ENCODE measurements at places on chromosomes 6 and 20.

DNA sequence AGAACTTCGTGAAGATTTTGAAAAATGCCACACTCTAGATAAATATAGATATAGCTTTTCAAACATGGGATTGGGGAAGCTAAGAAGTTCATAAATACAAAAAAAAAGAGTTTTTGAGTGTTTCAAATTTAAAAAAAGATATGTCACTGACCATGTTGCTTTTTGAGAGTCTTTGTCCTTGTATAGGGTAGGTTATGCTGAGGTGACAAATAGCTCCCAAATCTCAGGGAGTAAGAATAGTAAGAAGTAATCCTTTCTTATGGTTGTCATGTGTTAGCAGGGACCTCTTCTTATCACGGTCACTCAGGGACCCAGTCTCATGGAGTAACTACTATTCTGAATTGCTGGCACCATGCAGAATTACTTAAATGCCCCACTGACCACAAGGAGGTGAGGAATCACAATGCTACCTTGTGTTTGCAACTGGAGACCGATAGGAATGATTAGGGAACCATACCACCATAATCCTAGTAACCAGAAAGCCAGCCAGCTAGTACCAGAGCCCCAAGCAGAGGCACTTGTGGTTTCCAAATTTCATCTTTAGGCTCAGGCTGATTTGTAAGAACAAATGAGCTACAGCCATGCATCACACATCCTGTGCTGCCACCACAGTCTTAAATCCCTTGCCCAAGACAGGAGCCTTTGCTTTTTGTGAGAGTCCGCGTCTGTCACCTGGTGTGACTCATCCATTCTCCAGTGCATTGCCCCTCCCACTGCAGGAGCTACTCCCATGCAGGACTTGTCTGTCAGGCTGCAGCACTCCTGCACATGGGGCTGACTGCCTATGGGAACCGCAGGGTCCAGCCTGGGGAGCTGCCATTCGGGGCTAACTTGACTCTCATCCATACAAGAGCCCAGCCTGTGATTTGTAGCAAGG, 42.4 kb upstream of the ADGRF4 start:
- no peak for DNase-seq

DNA sequence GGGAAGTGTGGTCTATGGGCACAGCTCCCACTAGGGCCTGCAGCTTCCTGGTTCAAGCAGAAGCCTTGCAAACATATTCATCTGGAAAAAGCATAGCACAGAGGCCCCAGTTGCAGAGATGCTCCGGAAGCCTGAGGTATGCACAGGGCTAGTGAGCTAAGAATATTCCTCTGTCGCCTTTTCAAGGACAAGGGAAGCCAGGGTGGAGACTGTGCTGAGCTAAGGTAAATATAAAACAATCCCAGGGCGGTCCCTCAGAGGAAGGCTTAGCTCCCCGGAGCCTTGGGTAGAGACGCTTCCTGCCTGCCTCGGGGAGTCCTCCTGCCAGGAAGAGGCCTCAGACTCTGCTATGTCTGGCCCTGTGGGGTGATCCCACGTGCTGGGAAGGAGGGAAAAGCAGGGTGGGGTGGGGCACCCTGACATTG, 134.8 kb upstream of the FOXA2 start:
- no peak for DNase-seq

DNA sequence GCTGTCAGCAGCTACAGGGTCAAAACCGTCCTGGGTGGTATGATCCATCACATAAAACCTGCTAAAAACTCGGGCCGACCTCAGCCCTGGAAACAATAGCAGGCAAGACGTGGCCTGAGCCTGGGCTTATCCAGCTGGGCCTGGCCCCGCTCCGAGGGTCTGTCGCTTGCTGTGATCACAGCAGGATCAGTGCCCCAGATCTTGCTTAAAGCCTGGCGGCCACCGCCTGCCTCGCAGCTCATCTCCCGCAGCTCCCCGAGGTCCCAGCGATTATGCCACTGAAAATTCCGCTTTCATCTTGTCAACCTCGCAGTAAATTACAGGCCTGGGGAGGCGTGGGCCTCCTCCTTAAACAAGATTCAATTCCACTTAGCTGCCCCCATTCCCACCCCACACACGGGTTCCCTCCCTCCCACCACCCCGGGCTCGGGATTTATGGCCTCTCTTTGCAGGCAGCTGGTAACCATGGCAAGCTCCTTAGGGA, 40.1 kb downstream of the CDH22 start:
- DNase-seq = no peak

- no peak for DNase-seq
These were observed 185.1 kb downstream of the JARID2 start for GRCh38 chr6:15430931-15431405.

DNA sequence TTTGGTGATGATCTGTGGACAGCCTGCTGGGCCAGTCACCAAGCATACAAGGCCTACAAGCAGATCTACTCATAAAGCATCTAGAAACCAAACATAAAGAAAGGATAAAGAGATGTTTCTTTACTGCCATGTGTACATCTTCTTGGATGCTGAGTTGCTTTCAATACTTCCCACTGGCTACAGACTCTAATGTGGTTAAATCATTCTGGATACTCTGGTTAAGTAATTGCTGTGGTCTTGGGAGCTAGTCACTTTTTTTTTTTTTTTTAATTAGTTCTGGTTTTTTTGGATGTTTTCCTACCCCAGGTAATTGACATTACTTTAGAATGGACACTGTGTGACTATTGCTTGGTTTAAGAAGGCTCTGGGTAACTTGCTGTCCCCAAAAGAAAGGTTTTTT, 215.4 kb upstream of the RUNX2 start:
- no peak for DNase-seq

- no peak for DNase-seq
These were observed 12.9 kb upstream of the TRIM38 start for GRCh38 chr6:25949695-25950094.

DNA sequence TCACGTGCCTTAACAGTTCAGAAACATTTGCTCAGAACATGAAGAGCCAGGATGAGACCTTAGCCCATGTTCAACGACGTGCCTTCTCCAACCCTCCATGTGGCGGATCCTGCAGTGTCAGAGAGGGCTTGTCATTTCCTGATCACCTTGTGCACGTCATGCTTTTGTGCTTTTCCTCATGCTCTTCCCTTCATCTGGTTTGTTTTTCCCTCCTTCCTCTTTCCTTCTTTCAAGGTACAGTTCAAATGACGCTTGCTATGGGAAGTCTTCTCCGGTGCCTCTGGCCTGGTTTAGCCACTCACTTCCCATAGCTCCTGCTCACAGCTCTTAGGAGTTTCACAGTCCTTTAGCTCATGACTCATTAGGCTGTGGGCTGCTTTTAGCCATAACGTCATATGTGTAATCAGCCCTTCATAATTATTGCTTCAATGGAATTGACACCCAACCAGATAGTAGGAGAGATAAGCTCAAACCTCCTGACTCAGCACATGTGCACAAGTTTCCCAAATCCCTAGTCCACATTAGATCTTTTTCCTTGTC, 102.7 kb upstream of the CNKSR3 start:
- no peak for DNase-seq

GRCh38 chr20:53828682-53829254, 235.1 kb upstream of the ZNF217 start:
- no peak for DNase-seq

DNA sequence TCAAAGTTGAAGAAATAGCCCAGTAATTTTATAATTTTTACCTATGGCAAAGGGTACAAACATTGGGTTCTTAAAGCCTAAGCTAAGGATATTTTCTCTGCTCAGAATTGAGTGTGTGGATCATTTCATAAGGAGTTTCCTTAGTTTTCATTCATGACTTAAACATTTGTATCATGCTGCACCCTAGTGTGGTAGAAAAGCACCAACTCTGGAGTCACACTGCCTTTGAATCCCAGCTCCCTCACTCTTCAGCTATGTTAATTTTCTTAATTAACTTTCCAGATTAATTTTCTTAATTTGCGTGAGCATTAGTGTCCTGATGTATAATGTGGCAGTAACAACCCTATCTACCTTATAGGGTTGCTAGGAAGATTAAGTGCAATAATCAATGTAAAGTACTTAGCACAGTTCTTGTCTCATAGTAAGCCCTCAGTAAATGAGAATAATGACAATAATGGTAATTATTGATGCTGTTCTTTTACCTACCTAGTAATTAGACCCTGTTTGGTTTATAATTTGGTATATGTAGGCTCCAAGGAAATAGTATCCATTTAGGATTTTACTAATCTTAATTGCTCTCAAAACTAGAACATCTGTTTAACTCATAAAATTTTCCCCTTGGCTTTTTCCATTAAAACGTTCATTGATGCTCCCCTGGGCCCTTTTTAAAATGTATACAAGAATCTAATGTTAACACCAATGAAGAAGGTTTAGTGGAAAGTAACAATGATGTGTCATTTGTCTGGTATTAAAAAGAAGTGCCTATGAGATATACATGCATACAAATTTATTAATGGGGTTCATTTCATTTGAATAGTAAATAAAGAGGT, 31.6 kb downstream of the DSE start:
- no peak for DNase-seq

DNA sequence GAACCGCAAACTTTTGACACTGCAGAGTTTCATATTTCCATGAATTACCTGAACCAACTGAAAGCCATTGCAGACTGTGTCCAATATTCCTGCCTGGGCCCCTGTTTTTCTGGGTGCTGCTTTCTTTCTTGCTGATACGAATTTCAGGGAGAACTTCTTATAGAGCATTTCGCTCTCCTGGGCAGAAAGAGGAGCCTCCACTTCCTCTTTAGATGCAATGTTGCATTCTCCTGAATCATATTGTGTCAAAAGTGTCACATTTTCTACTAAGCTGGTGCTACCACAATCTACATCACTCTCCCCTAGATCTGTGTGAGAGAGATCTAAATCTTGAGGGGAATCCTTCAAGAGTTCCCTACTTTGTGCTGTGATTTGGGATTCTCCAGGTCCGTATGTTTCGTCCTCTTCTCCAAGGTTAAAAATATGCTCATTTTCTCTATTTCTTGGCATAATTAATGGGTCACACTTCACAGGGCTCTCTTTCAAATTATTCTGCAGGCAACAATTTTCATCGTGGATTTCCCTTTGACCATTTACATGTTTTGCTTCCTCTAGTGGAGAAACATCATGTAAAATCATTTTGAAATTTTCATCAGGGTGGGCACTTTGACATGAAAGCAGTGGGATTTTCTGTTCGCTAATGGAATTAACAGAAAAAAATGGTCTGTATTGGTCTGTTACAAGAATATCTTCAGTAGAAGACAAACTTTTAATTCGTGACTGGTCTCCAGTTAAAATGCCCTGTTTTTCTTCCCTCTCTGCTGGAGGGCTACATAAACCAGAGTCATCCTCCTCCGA, 102.3 kb downstream of the DST start:
- no peak for DNase-seq

- DNase-seq = no peak
These were observed 160.1 kb downstream of the ERMARD start for GRCh38 chr6:169911264-169912263.

GRCh38 chr6:34092631-34093030, 53.3 kb downstream of the GRM4 start:
- DNase-seq = no peak

- DNase-seq = no peak
These were observed 149.9 kb upstream of the PHACTR1 start for GRCh38 chr6:12566618-12567123.

GRCh38 chr20:8284902-8285301, 152.8 kb downstream of the PLCB1 start:
- DNase-seq = no peak

DNA sequence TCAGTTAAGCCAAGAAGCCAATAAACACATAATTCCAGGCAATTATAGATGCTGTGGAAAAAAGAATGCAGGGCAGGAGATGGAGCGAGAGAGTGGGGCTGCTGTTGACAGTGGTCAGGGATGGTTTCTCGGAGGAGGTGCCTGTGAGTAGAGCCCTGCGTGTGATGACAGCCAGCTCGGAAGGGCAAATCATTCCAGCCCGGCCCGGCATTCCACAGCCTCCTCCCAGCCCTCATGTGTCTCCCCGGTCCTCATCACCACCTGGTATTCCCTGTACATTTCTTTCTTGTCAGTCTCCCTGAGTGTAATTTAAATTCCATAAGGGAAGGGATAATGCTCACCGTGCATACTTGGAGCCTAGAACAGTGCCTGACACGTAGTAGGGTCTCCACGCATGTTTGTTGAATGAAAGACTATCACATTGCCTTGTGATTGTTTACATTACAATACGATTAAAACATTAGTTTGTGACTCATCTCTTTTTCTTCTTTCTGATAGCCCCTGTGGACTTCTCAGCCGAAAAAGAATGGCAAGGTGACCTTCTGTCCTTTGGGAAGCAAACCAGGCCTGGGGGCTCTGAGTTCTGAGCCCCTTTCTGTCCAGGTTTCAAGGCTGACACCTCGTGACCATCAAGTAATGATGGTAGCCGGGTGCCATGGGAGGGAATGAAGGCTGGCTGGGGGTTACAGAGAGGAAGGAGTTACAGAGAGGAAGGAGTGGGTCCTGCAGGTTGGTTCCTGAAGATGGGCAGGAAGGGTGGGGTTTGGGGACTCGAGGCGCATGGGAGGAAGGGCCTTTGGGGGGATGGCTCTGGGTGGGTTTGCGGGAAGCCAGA, 379.5 kb upstream of the SULF2 start:
- DNase-seq = no peak

DNA sequence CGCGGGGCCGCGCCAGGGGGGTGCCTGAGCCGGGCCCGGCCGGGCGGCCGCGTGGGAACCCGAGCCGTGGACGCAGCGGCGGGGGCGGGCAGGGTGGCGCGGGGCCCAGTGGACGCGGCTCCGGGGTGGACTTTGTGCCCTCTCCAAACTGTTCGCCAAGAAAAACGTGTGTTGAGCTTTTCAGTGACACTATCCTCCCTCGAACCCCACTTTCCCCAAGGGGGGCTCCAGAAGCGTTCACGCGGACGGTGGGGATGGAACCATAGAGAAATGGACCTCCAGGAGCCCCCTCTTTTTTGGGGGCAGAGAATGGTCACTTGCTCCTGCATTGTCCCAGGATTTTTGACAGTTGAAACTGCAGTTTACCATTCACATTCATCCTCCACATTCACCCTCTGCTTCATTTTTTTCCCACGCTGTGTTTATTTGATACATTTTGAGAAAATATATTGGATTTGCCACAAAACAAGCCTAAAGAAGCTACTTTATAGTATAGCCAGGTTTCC, 2.9 kb upstream of the HIVEP1 start:
- no peak for DNase-seq

DNA sequence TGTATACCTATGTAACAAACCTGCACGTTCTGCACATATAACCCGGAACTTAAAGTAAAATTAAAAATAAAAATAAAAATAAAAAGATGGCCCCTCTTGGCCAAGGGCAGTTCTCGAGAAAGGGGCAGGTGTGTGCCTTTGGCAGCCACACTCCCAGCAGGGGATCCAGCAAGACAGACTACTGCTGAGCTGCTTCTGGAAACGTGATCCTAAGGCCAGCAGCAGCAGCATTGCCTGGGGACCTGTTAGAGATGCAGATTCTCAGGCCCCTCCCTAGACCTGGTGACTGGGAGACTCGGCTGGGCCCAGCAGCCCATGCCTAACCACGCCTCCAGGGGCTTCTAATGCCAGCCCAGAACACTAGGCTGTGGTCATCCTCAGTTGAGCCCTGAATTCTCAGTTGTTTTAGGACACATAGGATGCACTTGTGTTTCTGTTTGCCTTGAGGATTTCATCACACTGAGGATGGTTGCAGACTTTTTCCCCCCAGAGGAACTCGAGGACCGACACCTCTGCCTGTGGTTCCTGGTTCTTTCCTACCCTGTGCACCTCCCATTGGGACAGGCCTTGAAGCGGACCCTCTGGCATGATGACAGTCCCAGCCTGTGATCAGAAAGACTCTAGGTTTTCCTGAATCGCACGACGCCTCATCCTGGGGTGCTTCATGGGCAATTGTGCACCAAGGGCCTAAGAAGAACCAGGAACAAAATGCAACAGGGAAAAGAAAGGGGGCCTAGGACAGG, 105.9 kb downstream of the TOX2 start:
- DNase-seq = no peak

- DNase-seq = no peak
These were observed 4.6 kb upstream of the PFDN4 start for GRCh38 chr20:54203281-54203680.

GRCh38 chr6:143468026-143468425, 17.4 kb downstream of the PEX3 start:
- no peak for DNase-seq
